ENCODE measurements at places on chromosomes 5 and 9.

DNA sequence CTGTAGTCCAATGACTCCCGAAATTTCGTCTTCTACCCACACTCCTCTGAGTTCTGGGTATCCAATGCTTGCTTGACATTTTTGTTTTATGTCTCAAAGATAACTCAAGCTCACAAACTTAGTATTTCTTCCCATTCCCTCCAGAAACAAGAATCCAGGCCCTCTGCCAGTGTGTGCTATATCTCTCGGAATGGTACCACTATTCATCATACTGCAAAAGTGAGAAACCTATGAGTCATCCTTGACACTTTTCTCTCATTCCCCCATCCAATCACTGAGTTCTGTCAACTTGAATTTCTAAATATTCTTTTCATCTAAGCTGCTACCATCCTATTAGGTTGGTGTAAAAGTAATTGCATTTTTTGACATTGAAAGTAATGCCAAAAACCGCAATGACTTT, 9.8 kb downstream of the SLC12A2 start:
- no peak for DNase-seq

DNA sequence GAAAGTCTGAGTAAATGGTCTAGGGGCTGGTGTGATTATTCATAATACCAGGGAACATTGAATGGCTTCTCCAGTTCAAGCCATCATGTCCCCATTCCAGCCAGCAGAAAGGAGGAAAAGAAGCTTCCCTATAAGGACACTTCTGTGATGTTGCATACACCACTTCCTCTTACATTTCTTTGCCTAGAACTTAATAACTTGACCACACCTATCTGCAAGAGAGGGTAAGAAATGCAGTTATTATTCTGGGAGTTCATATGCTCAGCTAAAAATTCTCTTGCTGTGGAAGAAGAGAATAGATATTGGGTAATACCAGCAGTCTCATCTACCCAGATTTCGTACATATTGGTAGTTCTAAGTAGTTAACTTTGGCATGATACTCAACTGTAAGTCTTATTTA, 166.1 kb downstream of the SLC28A3 start:
- no peak for DNase-seq

DNA sequence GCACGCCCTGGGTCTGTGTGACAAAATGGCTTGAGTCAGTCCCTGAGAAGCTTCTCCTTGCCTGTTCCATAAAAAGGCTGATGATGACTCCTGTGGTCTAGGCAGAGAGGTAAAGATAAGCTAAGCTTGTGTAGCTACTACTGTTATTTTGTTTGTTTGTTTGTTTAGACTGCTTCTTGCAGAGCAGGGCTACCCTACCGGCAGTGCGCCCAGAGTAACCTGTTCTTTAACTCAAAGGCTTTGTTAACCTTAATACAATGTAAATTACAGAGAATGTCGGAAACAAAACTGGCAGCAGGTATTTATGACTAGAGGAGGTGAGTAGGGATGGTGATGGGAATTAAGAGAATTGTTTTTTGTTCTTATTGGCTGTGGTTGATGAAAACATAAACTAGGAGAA, 87.6 kb downstream of the F2RL2 start:
- DNase-seq: no peak

DNA sequence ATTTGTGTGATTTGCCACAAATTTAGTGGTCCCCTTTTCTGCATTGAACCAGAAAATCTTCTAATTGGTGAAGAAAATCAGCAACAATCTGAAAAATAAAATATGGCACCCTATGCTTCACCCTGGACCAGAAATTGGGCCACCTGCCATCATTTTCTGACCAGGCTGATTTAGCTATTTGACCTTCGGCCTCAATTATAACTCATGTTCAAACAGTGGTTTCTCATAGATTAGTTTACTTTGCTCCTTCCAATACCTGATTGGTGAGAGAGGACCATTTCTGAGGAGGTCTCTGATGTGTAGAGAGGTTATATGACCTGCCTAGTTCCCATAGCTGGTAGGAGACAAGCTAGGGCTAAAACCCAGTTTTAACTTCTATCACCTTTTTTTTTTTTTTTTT, 59.0 kb downstream of the PTTG1 start:
- DNase-seq: no peak

GRCh38 chr5:178418031-178418430, 172.2 kb downstream of the COL23A1 start:
- DNase-seq: no peak

- no peak for DNase-seq
Observed at GRCh38 chr5:73999297-73999696, 373.3 kb downstream of the ARHGEF28 start.

- DNase-seq: no peak
Observed at GRCh38 chr9:129964901-129965734, 77.9 kb downstream of the FNBP1 start.

DNA sequence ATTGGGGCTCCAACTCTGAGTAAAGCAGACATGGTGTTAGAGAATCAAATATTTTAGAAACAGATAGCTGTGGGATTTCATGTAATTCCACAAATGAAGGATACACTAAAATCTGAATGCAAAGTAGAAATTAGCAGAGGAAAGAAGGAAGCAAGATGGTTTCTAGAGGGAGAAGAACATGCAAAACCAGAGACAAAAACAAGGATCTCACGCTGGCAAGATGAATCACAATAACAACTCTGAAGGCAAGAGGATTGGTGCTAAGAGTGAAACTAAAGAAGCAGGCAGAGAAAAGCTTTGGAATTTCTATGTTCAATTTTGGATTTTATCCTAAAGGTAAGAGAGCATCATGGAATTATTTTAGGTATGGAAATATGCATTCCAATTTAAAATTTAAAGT, 857.2 kb upstream of the COX7C start:
- DNase-seq: no peak

DNA sequence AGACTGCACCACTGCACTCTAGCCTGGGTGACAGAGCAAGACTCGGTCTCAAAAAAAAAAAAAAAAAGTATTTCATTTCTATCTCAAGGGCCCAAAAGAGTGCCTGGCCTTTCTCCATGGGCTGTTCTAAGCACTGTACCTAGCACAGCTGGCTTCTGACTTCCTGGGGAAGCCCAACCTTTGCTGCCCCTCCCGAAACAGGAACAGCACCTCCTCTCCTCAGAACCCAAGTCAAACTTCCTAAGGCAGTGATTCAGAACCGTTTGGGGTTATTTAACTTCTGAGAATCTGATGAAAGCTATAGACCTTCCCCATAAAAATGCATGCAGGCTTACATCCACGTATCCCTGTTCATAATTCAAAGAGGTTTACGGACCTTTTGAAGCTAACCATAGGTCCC, 57.8 kb downstream of the NRG2 start:
- no peak for DNase-seq

GRCh38 chr9:101674165-101674564, 64.3 kb downstream of the GRIN3A start:
- DNase-seq: no peak

DNA sequence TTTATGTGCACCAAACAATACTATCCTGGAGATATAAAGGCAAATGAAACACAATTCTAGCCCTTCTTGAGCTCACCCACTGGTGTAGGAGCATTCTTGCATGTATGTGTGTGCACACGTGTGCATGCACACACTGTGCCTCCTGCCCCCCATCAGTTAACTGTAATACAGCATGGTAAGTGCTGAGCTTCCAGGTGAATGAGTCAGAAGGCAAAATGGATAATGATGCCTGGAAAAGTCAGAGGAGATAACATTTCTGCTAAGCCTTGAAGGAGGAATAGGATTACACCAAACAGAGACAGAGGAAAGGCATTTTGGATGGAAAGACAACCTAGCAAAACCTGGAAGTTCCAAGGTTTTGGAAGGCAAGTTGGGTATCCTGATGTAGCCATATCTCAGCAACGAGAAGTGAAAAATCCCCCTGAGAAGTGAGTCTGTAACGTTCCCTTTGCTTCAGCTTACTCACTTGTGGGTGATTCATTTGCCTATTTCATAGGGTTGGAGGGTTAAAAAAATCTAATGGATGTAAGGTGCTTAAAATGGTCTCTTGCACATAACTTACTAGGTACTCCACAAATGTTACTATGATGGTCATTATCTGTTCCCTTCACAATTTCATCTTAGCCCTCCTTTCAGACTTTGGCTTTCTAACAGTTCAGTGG, 101.4 kb upstream of the STC2 start:
- no peak for DNase-seq

- no peak for DNase-seq
Observed at GRCh38 chr5:54526604-54527288, 9.2 kb downstream of the SNX18 start.

DNA sequence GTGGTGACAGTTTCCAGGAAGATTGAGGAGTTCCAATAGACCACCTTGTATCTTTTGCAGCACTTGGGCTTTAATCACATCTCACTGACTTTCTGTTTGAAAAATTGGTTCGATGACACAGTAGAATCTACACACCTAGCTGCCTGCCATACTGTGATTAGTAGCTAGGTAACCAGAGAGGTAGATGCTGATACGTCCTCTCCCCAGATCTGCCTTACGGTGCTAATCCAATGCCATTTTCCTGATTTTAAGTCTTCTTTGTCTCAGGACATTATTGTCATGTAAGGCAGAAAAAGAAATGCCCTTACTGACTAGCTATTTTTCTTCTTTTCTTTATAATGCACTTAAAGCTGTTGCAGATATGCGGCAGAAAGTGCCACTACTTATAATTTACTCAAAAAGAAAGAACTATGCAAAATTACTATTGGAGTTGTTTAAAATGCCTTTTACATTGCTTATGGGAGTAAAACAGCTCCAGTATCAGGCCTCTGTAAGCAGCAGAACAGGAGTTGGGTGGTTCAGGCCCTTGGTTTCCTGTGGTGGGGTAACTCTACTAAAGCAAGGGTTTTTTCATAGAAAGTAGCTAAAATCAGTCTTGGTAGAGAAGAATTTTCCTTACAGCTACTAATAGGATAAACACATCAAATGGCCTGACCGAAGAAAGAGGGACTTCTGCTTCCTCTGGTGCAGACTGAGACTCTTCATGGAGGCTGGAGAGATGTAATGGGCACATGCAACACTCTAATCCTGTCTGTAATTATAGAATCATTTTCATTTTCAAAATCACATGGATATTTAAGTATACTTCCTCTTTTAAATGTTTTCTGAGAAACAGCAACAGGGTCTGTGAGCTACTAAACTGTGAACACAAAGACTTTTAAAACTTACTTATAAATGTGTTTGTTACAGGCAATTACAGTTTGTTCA, 177.2 kb downstream of the MAPKAP1 start:
- no peak for DNase-seq

- DNase-seq: no peak
Observed at GRCh38 chr5:39205550-39205949, 13.8 kb downstream of the FYB1 start.

GRCh38 chr5:176781054-176781375, 29.3 kb upstream of the UNC5A start:
- DNase-seq: no peak

DNA sequence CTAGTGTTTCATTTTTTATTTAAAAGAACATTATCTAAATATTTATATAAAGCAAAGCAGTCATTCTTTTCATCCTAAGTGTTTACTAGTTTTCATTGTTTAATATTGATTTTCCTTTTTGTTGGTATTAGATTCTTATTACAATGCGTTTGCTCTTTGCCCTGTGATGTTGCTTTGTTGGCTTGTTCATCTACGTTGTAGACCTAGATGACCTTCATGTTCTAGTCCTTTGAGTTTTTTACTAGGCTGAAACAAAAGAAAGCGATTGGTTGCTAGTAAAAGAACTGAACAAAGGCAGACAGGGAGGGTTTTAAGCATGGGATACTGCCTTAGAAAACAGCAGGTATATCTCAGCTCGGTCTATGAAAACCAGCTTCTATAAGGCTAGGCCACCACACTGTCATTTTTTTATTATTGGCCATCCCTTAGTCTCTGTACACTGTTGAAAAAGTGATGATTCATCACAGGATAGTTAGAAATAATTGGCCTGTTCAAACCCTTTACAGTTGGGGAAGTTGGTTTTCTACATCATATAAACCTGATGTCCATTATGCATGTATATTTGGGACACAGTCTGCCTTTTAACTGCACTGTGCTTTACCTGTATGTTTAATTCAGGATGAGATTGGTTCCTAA, 119.0 kb downstream of the ZCCHC7 start:
- no peak for DNase-seq

GRCh38 chr9:83981126-83981871, 694 bp downstream of the RMI1 start:
- no peak for DNase-seq

GRCh38 chr5:173789031-173789920, 98.9 kb upstream of the CPEB4 start:
- DNase-seq: no peak

- DNase-seq: no peak
Observed at GRCh38 chr5:175501759-175502158, 23.4 kb downstream of the SFXN1 start.

GRCh38 chr5:157600252-157600651, 24.7 kb upstream of the ADAM19 start:
- no peak for DNase-seq
